Urothelium cell line (cell line): ENCODE measurements at places on chromosomes 16 and 17.

DNA sequence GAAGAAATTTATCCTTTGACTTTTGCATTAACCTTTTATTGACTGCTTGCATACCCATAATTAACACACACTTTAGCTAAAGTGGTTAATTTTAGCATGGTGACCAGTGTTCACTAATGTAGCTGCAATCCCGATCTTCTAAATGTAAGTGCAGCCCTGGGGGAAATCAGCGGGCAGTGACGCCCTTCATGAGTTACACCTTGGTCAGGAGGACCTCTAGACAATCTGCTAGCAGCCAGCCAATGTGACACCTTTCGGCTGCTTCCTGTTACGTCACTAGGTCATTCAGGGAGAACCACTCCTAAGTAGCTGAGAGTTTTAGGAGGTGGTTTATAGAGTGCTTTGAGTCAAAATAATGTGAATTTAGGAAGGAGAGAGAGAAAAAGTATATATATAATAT is 180.5 kb downstream of the IRX3 start:
- DNase-seq, result no peak

DNA sequence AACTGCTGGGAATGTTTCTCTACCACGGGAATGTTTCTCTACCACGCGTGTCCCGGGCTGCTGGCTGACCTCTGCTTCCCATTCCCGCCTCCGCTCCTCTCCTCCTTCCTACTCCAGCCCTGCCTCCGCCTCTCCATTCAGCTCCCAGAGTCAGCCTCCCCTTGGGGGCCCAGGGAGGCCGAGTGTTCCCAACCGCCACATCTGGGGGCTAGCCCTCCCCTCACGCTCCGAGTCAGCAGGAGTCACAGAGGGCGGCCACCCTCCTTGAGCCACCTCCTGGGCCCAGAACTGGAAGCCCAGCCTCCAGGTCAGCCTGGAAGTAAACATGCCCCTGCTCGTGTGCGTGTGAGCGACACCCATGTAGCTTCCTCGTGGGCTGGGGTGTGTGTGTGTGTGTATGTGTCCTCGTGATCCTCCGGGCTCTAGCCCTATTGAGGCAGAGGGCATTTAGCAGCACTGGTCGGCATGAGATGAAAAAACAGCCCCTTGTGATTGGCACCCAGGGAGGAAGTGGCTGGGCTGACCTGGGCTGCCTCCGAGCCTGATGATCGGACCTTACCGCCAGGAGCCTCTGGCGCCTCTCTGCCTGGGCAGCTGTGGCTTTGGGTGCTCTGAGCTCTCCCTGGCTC is 7.3 kb downstream of the CYGB start:
- no peak for DNase-seq

GRCh38 chr17:61294286-61294685 is 105.4 kb upstream of the TBX2 start:
- no peak for DNase-seq

DNA sequence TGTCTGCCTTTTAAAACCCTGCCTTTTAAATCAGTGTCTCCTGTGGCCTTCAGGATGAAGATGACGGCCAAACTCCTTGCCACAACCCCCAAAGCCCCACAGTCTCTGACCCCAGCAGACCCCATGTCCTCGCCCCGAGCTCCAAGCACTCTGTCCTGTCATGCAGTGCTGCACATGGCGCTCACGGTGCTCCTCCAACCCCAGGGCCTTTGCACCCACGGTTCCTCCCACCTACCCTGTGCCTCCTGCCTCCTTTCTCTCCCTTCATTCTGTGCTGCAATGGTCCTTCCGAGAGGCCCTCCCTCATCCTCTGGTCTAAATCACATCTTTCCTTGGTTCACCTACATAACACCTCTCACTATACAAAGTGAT is 235.3 kb downstream of the KATNIP start:
- no peak for DNase-seq

- no peak for DNase-seq
Observed at GRCh38 chr17:1180958-1181752, 1.4 kb upstream of the ABR start.

GRCh38 chr16:88599092-88599733 is 29.0 kb downstream of the ZC3H18 start:
- no peak for DNase-seq
